BE2C (cell line): ENCODE measurements at places on chromosomes 2 and 18.

DNA sequence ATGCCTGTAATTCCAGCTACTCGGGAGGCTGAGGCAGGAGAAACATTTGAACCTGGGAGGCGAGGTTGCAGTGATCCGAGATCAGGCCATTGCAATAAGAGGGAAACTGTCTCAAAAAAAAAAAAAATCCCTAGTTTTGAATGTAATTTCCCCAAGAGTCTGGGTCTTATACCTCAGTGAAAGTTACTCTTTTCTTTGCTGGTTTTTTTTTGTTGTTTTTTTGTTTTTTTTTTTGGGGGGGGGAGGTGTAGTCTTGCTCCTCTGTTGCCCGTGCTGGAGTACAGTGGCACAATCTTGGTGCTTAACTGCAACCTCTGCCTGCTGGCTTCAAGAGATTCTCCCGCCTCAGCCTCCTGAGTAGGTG lies 22.8 kb downstream of the EML4 start:
- DNase-seq: no peak

DNA sequence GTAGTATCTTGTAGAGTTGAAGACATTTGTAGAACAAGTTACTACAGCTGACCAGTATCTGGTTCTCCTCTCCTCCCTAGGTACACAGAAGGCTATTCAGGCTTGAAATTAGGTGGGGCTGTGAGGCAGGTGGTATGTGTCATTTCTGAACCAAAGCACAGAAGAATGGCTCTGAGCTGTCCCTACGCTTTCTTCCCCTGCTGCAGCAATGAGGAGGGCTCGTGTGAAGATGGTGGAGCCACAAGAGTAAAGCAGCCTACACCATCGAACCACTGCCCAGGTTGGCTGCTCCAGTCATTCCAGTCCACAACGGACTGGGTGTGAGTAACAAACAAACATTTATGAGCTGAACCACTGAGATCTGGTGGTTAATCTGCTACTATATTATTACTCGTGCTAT lies 148.9 kb downstream of the DTNB start:
- DNase-seq: no peak

DNA sequence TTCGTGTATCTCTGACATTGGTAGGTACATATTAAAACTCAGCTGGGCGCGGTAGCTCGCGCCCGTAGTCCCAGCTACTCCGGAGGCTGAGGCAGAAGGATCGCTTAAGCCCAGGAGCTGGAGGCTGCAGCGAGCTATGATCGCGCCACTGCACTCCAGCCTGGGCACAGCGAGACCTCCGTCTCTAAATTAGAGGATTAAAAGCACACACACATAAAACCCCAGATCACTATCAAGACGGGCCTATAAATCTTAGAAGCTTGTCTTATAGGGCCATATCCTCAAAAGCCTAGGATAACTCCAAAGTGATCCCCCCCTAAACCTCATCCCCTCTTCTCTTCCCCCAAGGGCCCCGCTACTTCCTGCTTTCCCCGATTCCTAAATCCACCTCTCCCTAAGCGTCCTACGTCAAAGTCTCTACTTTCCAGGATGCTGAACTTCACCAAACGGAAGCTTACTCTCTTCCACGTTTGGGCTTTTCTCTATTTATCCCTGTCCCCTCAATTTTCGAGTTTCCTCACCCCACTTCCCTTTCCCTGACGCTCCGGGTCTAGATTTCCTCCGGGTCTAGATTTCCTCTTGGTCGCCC lies 707 bp downstream of the KRCC1 start:
- no peak for DNase-seq

DNA sequence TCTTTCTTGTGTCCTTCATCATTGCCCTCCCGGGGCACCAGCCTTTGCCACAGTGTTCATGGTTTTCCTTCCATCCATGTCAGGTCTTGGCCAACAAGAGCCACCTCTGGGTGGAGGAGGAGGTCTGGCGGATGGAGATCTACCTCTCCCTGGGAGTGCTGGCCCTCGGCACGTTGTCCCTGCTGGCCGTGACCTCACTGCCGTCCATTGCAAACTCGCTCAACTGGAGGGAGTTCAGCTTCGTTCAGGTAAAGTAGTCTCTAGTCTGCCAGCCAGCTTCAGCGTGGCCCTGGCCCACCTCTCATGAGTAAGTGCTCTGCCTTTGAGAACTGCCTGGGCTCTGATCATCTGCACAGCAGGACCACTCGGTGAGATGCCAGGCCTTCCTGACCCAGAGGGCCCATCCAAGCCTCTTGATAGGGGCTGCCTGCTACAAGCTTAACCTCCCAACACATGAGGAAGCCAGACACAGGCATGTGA lies 31.0 kb downstream of the STEAP3 start:
- no peak for DNase-seq

DNA sequence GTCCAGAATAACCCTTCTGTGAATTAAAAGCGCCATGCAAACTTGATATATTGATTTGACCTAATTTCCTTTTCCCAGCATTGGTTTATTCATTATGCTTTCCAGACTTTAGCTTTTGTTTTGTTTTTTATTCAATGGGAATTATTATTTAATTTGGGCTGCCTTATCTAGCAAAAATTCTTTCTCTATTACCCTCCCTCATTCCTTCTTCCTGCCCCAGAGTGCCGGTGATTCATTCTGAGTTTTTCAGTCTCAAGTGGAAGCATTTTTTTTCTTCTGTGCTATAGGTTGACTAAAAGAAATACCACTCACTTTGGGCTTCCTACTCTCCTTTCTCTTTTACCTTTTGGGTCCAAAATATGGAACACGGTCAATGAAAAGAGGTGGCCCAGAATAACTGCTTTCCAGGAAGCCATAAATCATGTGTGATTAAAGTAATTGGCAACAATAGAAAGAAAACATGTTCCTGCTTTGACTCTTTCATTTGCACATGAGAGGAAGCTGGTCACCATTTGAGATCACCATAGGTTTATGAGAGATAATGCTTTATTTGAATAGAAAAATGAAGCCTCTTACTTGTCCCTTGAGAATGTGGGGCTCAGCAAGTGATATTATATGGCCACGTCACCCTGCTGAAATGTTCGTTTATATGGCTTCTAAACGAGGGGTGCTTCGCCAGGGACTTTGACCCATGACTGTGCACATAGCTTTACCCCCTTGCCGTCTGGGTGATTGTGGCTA lies 422.8 kb upstream of the ZEB2 start:
- no peak for DNase-seq
